Endodermal cell (in vitro differentiated cells): ENCODE measurements at places on chromosomes 7 and 10. TPM values are rescaled to one million over a fixed set of nuclear protein-coding genes. Genes with fewer than 3 reads are reported as not detected.

Gene ERVW-1
- total RNA-seq, result 1.1 to 3.1 TPM (median 1.6 TPM) in 3 replicates

Gene ZFAND4
- total RNA-seq, result 9.7 to 18.3 TPM (median 16.8 TPM) in 3 replicates

Gene CACNA2D1
- 21.1 and 26.8 TPM in 2 replicates for total RNA-seq

Gene TRIL
- total RNA-seq, result 3.3 TPM in 2 replicates

Gene DLD
- total RNA-seq, result 65.2 to 88.5 TPM (median 82.5 TPM) in 3 replicates

Gene SP8
- total RNA-seq, result 3.1 to 4.3 TPM (median 3.3 TPM) in 3 replicates

DNA sequence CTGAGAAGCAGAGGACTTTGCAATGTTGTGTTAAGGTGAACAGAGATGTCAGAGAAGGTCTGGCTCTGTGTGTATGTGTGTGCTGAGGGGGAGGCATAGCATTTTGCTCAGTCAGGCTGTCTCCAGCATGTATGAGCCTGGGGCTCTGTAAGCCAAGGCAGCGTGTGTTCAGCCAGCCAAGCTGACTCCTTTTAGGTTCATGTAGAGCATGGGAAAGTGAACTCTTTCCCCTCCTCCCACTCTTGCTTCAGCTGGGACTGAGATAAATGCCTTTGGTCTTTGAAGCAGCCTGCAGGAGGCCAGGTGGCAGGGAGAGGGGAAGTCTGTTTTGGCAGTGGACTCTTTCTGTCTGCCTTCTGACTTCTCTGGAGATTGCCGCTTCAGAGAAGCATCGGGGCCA lies 3.8 kb downstream of the SFXN2 start:
- DNase-seq, result peak; percentile 80

DNA sequence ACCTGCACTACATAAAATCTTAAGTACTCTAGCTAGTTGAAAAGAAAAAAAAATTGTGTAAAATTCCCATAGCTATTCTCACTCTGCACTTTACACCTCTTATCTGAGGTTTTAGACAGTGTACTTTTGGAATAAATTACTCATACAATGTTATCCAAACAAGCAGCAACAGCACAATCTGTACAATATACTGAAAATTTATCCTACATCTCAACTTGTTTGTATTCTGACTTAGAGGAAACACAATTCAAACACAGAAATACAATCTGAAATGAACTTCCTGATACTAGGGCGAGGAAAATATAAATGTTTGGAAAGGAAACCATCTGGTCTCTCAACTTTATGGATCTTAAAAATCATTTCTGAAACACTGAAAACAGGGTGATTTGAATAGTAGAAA lies 381.7 kb downstream of the THSD7A start:
- no peak for DNase-seq

GRCh38 chr10:99393683-99394082 lies 36.7 kb downstream of the GOT1 start:
- no peak for DNase-seq

GRCh38 chr7:96084881-96085553 lies 236.9 kb downstream of the SLC25A13 start:
- DNase-seq, result no peak

DNA sequence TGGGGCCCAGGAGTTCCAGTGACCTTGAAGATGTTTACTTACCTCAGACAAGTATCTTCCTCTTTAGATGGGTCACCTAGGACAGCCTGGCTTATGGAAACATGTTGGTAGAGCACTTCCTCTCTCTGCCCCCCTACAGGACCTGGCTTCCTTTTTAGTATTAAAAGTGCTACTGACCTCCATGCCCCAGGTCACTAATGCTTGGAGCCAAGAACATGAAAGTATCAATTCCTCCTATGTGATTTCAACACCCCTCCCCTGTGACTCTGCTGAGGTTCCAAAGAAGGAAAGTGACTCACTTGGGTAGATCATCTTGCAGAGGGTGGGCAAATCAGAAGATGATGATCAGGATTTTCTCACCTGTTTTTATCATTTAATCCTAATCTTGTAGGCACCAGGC lies 125.3 kb upstream of the CCDC6 start:
- DNase-seq, result no peak

- no peak for DNase-seq
Observed at GRCh38 chr7:107982918-107983389, 20.0 kb downstream of the LAMB1 start.

DNA sequence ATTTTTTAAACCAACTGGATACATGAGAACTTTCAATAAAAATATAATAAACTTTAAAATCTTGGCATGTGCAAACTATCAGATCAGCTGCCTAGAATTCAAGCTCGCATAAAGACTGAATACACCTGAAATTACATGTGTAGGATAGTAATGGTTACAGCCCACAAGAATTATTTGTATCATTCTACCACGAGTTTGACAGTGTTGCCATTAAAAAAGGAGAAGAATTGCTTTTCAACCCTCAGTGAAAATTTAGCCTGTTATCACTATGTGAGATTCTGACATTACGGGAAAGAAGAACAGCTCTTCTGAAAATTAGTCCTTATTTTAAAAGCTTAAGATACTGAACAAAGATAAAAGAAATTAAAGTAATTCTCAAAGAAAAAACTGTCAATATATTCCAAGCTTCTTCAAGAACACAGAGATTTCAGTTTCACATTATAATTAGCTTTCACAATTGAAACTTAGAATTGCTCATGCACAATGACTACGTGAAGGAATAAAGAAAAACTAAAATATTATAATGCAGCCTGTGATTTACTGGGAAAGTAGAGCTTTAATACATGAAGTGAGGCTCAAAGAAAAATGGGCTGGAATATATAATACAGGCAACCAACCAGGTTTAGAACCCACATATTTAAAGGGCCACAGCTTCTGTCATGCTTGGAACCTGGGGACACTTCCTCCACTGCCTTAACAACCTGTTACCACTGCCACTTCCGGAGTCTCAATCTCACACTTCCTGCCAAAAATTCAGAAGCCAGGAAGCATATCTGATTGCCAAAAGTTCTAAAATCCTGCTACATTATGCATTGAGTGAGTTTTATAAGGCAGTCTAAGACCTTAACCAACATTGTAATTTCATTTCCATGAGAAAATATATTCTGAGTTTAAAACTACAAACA lies 23.2 kb downstream of the TPK1 start:
- no peak for DNase-seq

DNA sequence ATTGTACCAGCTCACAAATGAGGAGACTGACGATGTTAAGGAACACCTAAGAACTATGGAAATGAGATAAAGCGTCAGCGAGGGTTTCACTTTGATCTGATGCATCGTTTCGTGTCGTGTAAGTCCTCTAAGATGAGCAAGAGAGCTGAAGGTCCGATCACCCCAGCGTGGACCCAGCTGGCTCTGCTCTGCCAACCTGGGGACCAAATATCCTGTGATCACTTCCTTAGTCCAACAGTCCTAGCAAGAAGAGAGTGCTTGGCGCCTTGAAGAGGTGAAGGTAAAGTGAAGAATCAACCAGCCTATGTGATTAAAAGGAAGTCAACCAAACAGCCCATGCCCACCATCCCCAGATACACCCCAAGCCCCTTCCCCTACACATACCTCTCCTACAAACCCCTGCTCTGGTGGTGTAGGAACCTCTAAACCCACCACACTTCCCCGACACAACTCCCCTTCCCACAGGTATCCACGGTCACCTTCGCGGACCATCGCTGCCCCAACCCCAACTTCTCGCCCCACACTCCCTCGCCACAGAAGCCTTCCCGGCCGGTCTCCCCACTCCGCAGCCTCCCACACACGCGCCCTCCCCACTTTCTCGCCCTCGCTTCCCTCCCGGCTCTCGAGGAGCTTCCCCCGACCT lies 722 bp downstream of the UPF2 start:
- DNase-seq, result peak; percentile 55

GRCh38 chr10:60963441-60964256 lies 19.7 kb upstream of the RHOBTB1 start:
- no peak for DNase-seq

GRCh38 chr7:45055016-45055415 lies 33.8 kb downstream of the NACAD start:
- DNase-seq, result no peak

GRCh38 chr10:96260014-96260413 lies 11.4 kb downstream of the BLNK start:
- DNase-seq, result no peak

- DNase-seq, result no peak
Observed at GRCh38 chr7:115019882-115020605, 98.2 kb downstream of the MDFIC start.

DNA sequence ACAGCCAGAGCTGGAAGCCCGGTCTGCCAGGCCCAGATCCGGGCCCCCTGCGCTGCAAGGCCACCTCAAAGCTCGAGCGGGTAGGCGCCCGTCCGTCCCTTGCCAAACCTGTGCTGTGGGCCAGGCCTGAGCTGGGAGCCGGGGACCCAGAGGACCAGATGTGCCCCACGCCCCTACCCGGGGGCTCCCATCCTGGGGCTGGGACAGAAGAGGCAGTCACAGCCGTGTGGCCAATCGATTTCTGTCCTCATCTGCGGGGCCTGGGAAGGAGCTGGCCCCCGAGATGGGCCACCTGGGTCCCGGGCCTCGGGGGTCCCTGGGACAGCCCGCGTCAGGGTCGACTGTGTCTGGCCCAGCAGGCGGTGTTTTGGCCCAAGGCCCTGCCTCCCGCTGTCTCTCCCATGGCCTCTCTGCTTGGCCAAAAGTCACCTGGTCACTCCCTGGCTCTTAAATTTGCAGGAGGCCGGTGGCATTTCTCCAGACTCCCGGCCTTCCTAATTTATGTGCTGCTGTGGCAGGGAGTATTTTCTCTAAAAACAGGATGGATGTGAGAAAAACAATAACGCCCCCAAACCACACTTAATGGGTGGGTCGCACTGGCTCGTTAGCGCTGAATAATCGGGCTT lies 63.8 kb downstream of the UNCX start:
- no peak for DNase-seq

- DNase-seq, result no peak
Observed at GRCh38 chr7:15214976-15215375, 312.4 kb upstream of the DGKB start.

GRCh38 chr7:135978624-135979023 lies 1.5 kb upstream of the MTPN start:
- DNase-seq, result no peak

DNA sequence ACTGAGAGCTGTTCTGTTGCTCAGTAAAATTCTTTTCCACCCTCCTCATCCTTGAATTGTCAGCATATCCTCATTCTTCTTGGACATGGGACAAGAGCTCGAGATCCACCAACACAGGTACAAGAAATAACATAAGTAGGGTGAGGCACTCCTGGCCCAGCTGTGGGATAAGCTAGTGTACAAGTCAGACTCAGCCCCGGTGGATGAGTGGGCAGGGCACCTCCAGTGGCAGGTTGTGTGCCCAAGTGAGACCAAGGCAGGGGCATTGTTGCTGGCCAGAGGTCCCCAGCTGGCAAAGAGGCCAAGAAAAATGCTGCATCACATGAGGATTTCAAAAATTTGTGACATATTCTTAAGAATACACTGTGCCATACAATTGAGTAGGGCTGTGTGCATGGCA lies 402.0 kb upstream of the ZWINT start:
- DNase-seq, result no peak

- no peak for DNase-seq
Observed at GRCh38 chr10:84401854-84402611, 73.6 kb downstream of the CCSER2 start.

- DNase-seq, result peak; percentile 91
Observed at GRCh38 chr10:103193107-103193819, at the start of gene NT5C2. NT5C2 (minus strand) TSS chr10:103193272; CDS start chr10:103174958, 18,314 bp downstream.

DNA sequence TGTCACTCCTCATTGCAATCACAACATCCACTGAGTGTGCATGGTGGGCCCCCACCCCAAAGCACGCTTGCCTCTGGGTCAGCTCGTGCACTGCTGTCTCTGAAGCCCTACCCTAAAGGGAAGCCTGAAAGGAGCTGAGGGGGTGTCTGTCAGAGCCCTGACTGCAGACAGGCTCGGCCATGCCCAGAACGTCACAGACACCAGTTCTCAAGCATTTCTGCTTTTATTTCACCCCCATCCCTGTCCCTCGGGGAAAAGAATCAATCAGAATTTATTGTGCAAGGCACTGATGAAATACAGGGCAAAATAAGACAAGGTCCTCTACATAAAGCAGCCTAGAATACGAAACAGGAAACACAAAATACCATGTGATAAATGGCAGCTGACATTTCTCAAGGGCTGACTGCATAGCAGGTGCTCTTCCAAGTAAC lies 231.8 kb downstream of the WDR37 start:
- no peak for DNase-seq

DNA sequence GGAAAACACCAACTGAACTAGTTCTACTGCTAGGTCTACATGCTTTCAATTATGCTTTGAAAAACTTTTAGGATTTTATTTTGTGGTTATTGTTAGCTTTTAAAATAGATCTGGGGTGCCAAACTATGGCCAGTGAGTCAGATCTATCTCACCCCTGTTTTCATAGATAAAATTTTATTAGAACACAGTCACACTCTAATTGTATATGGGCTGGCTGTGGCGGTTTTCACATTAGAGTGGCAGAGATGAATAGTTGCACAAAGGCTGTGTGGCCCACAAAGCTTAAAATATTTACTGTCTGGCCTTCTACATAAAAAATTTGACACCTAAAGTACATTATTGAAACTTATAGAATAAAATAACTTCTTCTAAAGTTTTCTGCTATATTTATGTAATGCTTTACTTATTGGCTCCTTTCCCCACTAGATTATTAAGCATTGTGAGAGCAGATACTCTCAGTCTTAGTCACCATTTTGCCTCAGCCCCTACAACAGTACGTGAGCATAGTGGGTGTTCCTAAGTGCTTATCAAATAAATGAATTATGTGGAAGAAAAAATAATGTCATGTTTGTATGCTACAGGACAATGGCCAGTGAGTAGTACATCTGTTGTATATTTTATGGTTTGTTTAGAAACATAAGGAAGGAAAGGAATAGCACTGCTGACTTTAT lies 5.4 kb upstream of the SUV39H2 start:
- no peak for DNase-seq

GRCh38 chr7:74362266-74362665 lies 73.1 kb downstream of the CLIP2 start:
- no peak for DNase-seq

- DNase-seq, result no peak
Observed at GRCh38 chr7:110421490-110422241, 669.3 kb upstream of the LRRN3 start.

GRCh38 chr10:97849103-97849686 lies 448 bp upstream of the GOLGA7B start:
- peak; percentile 38 for DNase-seq

DNA sequence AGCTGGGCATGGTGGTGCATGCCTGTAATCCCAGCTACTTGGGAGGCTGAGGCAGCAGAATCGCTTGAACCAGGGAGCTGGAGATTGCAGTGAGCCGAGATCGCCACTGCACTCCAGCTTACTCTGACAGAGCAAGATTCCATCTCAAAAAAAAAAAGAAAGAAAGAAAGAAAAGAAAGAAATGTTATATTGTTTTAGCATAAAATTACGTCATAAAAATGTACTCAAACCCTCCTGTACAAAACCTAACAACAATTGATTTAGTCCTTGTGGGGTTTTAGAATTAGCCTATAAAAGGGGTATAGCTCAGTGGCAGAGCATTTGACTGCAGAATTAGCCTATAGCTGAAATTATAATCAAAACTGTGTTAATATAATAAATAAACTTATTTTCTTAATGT lies 27.9 kb downstream of the PIK3AP1 start:
- no peak for DNase-seq

- no peak for DNase-seq
Observed at GRCh38 chr7:77802557-77803405, 4.2 kb downstream of the PHTF2 start.

- DNase-seq, result no peak
Observed at GRCh38 chr7:33661430-33662160, 243.7 kb upstream of the BMPER start.

- DNase-seq, result no peak
Observed at GRCh38 chr7:85290269-85290668, 103.4 kb upstream of the SEMA3D start.

- no peak for DNase-seq
Observed at GRCh38 chr7:142228537-142229104, 29.2 kb downstream of the PRSS58 start.

GRCh38 chr10:109895095-109895818 lies 28.1 kb downstream of the XPNPEP1 start:
- DNase-seq, result peak; percentile 37
